Astrocyte (in vitro differentiated cells and primary cell): ENCODE measurements at places on chromosomes 3 and 15. TPM values are rescaled to one million over a fixed set of nuclear protein-coding genes. Genes with fewer than 3 reads are reported as not detected.

GRCh38 chr15:70853973-70854665 lies at the start of gene LARP6:
Gene LARP6 (minus strand): TSS chr15:70854157. CDS start chr15:70854088, 69 bp downstream.
- DNase-seq = no peak

- DNase-seq = no peak
These were observed 15.5 kb downstream of the PLA1A start for GRCh38 chr3:119613201-119613600.

GRCh38 chr3:110753516-110753915 lies 318.1 kb upstream of the NECTIN3 start:
- no peak for DNase-seq

- peak; percentile 56 for DNase-seq
These were observed 271.5 kb upstream of the DCBLD2 start for GRCh38 chr3:99172736-99173657.

DNA sequence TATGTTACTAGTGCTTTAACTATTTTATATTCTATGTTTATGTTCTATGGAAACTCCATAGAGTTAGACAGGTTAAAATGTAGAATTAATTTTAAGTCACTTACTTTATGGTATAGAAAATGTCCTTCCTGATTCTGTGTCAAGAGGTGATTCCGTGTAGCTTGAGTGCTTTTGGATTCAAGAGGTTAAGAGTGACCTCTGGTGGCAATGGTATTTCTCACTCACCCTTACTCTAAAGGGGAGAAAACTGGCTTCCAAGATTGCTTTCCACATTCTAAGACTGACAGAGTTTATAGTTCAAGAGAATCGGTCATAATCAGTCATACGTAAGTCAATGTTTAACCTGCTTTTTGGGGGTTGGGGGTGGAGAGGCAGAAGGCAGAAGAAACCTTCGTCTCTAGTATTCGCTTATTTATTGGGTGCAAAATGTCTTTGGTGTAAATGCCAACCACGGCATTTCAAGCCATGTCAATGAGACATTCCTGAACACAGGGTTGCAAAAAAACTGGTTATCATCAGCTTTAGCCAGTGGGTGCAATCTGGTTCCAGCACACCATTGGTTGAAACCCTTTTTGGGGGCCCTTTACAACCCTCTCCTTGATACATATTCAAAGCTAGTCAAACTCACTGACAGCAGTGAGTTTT lies 92.0 kb upstream of the VGLL3 start:
- DNase-seq = peak; percentile 37

DNA sequence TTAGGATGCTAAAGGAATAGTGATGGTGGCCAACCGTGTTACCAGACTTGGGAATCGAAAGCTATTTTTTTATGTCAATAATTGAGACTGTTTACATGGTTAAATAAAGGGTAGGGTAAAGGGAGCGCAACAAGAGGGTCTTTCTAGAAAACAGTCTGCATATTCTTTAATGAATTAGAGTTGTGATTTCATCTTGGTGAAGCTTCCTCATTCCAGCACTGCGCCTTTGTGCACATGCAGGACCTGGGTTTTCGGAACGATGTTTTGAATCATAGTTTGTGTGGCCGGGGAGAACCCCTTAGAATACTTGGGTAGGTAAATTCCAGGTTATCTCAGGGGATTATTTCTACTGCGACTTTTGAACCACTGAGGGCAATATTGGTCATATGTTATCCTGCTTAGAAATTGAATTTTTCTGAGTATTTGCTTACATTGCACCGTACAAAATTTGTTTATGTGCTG lies 1.3 kb downstream of the PIK3CA start:
- DNase-seq = peak; percentile 27

- peak; percentile 39 for DNase-seq
These were observed 12.5 kb downstream of the SMAD6 start for GRCh38 chr15:66714543-66714981.

- DNase-seq = peak; percentile 43
These were observed 660.9 kb upstream of the NAALADL2 start for GRCh38 chr3:174198199-174198598.

DNA sequence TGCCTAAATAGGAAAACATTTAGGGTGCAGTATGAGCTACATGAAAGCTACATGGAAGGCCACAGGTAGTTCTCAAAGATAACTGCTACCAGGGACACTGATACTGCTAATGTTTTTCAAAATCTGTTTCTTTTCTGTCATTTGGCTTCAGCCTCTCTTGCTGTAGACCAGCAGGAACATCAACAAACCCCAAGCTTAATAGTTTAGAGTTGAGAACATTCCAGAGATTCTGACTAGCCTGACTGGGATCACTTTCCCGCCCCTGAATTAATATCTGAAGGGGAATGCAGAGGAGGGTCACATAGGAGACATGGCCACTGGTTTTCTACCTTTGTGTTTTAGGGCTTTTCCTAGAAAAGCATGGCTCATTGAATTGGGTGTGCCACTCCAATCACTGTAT lies 16.9 kb upstream of the C3orf38 start:
- DNase-seq = no peak

- peak; percentile 5 for DNase-seq
These were observed 13.4 kb downstream of the STT3B start for GRCh38 chr3:31546162-31546561.

GRCh38 chr3:141259821-141260629 lies 28.4 kb downstream of the PXYLP1 start:
- DNase-seq = no peak

- no peak for DNase-seq
These were observed 96.2 kb downstream of the CORO2B start for GRCh38 chr15:68674975-68675374.

DNA sequence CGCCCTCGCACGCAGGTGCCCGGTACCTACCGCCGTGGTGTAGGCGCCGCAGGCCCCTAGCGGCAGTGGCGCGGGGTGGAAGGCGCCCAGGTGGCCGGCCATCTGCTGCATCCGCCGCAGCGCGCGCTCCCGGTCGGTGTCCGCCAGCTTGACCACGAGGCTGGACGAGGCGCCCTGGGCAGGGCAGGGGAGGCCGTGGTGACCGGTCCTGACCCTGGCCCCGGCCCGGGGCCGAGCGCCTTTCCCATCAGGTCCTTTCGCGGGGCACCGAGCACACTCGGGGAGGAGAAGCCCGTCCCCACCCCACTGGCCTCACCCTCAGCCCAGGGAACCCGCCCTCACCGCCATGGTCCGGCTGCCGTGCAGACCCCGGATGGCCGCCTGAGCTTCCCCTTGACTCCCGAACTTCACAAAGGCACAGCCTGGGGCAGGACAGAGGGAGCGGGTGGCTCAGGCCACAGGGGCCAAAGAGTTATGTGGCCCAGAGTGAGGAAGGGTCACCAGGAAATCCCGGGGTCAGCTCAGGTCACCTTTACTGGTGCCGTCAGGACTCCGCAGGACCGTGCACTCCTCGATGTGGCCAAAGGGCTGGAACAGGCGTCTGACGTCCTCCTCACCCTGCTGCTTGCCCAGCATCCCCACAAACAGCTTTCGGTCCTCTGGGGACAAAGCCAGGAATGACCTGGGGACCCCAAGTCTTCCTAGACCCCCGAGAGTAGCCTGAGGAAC lies 17.4 kb upstream of the PARP6 start:
- no peak for DNase-seq

- no peak for DNase-seq
These were observed 301.8 kb downstream of the LRTM1 start for GRCh38 chr3:54625805-54626787.

- DNase-seq = peak; percentile 80
These were observed 10.6 kb downstream of the ARPP19 start for GRCh38 chr15:52558196-52558595.

DNA sequence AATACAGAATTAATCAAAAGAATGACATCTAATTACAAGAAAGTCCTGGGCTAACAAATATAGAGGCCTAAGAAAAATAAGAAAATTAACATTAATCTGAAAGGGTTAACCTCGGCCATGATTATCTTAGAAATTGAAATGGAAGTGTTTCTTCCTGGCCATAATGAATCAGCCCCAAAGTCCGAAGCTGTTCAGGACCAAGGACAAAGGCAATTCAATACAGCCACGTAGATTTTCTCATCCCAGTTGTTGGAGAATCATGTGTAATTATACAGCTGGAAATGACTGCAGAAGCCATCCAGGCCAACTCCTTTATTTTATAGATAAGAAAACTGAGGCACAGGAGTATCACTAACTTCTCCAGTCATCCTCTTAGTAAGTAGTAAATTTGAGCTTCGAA lies 38.0 kb upstream of the GBE1 start:
- peak; percentile 2 for DNase-seq

DNA sequence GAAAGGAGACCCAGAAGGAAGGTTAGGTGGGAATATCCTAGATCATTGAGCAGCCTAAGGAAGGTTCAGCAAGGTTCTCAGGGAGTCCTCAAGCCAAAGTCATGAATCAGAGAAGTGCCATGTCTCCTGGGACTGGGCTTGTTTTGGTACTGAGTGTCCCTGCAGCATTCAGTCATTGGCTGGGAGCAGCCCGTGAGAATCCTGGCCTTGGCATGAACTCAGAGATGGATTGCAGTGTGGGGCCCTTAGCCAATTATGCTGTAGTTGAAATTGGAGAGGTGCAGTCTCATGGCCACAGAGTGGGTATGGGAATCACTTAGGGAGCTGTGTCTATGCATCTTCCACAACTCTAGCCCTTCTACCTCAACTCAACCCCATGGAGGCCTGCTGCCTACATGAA lies 17.0 kb upstream of the PPM1L start:
- no peak for DNase-seq

DNA sequence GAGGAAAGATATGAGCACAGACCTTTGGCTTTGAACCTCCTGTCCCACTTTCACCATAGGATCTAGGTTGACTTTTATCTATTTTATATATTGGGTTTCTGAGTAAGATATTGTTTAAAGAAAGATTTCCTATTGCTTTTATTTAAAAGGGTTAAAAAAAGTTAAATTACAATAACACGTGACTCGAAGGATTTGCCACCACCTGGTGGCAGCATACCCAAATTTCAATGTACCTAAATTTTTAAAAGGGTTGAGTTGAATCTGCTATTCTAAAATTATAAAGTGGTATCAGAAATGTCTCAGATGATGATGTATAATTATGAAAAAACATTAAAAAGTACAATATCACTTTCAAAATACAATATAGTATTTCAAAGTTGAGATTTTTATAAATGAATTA lies 368.4 kb downstream of the MECOM start:
- no peak for DNase-seq

- no peak for DNase-seq
These were observed 24.4 kb upstream of the THBS1 start for GRCh38 chr15:39556461-39556860.

DNA sequence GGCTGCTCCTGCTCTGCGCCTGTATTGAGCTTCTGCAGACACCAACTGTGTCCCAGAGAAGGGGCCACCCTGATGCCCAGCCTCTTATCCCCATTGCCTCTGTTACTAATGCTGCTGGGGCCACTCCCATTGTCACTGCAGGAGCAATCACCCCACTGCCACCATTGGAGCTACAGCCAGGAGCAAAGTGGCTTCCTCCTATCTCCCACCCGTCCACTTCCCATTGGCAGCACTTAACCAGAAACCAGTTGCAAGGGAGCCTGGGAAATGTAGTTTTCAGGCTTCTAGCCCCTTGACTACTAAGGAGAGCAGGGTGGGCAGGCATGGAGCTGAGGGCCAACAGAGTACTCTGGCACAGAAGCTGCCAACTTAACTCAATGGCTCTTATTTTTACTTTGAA lies 55.9 kb upstream of the KLF13 start:
- no peak for DNase-seq

DNA sequence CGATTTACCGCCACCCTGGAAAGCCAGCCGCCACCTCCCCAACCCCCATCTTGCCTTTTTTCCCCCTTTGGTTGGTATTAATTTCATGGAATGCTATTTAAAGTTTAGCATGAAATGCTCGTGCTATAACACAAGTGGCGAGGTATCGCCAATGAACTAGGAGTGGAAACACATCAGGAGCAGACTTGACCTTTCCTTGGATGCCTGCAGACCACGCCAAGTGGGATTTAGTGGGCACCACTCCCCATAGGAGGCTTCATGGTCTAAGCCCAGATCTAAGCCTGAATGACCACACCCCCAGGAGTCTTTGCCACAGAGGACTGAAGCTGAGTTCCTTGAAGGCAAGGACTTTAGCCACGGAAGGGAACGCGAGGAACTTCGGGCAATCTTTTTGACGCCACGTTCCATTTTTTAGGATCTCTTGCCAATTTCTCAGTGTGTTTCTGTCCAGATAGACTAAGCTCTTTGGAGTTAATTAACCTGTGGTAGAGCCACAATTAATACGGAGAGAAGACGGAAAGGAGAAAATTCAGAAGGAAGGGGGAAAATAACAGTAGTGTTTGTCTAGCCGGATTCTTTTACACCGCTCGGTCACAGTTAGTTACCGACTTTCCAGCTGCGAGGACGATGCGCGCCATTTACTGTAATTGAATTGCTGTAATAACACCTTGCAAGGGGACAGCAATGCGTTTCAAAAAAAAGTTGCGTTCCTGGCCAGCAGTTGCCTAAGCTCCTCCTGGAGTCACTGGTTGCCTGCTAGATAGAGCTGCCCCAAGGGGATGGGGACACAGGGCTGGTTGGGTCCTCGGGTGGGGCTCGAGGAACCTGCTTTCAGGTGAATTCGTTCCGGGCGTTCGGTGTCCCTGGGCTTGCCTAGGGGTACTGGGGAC lies 37.1 kb downstream of the NR2F2 start:
- DNase-seq = no peak

GRCh38 chr3:97719156-97719821 lies 45.3 kb upstream of the ARL6 start:
- DNase-seq = peak; percentile 37

DNA sequence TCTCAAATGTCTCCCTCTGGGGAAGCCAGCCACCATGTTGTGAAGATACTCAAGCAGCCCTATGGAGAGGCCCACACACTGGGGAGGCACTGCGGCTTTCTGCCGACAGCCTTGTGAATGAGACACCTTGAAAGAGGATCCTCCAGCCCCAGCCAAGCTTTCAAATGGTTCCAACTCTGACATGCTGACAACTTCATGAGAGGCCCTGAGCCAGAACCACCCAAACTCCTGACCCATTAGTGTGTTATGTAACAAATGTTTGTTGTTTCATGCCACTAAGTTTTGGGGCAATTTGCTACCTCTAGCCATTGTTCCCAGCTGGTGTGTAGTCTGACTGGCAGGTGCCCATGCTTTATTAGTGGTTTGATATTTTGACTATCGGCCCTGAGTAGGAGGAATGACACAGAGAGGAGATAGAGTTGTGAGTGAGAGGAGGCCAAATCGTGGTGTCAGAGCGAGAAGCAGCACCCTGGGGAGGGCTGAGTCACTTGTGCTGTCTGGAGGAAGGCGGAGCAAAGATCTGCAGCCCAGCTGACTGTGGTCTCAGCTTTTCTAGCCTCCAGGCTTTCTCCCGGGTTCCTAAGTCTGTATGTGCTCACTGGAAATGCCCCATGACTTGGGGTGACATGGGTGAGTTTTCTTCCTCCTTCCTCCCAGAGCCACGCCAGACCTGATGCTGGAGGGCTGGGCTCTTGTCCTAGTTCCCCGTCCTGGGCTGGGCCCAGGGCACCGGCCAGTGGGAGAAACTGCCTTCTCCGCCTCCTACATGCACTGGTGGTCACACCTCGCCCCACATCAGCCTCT lies 56.7 kb upstream of the BLM start:
- DNase-seq = peak; percentile 84

VEPH1 gene
- 9.3 and 9.4 TPM in 2 replicates for total RNA-seq

CD96 gene
- total RNA-seq = 0.61 and 1.0 TPM in 2 replicates

HEG1 gene
- 62.1 and 65.7 TPM in 2 replicates for total RNA-seq

RASL12 gene
- 0.32 and 0.36 TPM in 2 replicates for total RNA-seq

LARP6 gene
- 61.5 and 75.2 TPM in 2 replicates for total RNA-seq

HACD2 gene
- 31.4 and 34.3 TPM in 2 replicates for total RNA-seq

BUB1B gene
- total RNA-seq = 3.2 and 5.2 TPM in 2 replicates

HES1 gene
- 44.6 and 46.5 TPM in 2 replicates for total RNA-seq

GPR27 gene
- 2.0 and 2.9 TPM in 2 replicates for total RNA-seq

NTRK3 gene
- 12.9 and 14.5 TPM in 2 replicates for total RNA-seq

TLR9 gene
- 0.25 and 0.36 TPM in 2 replicates for total RNA-seq

TMC3 gene
- total RNA-seq = 0.22 and 0.52 TPM in 2 replicates

ROBO2 gene
- total RNA-seq = 1.4 and 1.5 TPM in 2 replicates

IL16 gene
- 0.24 and 0.36 TPM in 2 replicates for total RNA-seq
